Thoracic aorta (tissue), 2 donors: ENCODE measurements at places on chromosomes 1 and 21. TPM values are rescaled to one million over a fixed set of nuclear protein-coding genes. Genes with fewer than 3 reads are reported as not detected.

- DNase-seq, result no peak
Observed at GRCh38 chr1:171421413-171422020, 63.8 kb upstream of the PRRC2C start.

DNA sequence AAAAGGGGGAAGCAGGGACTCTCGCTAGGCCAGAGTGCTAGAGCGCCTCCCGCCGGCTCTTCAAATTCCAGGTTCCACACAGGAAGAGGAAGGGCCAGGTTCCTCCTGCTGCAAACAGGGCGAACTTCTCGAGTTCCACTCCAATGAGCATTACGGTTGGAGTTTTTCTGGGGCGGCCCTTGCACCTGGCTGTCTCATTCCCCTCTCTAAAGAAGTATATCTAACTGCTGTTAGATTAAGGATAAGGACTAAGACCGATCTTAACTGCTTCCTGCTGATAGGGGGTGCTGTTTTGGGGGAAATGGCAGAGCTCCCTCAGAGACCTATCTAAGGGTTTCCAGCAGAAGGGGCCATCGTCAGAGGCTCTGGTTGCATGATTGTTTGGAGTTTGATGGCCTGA lies 138.0 kb downstream of the RABGAP1L start:
- no peak for DNase-seq

GRCh38 chr1:228176461-228177182 lies 11.0 kb downstream of the IBA57 start:
- no peak for DNase-seq

DNA sequence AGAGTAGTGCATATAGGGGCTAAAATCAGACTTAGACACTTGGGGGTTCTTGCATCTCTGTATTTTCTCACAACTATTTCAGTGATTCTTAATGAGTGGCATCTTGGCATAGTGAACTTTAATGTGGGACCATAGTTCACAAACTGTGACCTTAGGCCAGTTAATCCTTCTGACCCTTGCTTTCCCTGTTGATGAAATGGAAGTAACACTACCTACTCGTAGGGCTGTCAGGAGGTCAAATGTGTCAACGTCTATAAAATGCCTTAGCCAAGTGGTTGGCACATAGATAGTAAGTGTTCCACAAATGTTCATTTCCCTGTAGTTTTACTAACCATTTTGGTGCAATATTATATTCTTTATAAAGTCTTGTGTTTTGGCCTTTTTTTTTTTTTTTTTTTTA lies 49.4 kb downstream of the DYRK1A start:
- no peak for DNase-seq

DNA sequence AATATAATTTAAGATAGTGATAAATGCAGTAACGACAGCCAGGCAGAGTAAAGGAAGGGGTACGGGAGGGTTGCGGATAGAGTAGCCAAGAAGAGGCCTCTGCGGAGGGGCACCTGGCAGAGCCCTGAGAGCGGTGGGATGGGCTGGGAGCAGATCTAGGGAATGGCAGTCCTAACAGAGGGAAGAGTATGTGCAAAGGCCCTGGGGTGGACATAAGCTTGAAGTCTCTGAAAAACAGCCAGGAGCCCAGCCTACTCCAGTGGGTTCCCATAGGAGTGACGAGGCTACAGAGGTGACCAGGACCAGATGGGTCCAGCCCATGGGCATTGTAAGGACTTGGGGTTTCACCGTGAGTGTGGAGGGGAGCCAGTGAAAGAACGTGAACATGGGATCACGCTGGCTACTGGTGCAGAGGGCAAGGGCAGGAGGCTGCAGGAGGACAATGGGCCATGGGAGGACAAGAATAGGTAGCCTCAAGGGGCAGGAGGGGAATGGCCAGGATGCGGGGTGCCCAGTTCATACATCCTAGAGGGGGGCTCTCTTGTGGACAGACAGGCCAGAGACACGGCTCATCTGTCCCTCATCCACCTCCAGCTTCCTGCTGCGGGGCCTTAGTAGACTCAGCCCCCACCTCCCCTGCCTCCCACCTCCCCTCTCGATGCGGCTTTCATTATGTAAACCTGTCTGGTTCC lies 185.7 kb upstream of the VAMP3 start:
- no peak for DNase-seq

GRCh38 chr1:231040800-231041718 lies 1.0 kb upstream of the FAM89A start:
- DNase-seq, result no peak

DNA sequence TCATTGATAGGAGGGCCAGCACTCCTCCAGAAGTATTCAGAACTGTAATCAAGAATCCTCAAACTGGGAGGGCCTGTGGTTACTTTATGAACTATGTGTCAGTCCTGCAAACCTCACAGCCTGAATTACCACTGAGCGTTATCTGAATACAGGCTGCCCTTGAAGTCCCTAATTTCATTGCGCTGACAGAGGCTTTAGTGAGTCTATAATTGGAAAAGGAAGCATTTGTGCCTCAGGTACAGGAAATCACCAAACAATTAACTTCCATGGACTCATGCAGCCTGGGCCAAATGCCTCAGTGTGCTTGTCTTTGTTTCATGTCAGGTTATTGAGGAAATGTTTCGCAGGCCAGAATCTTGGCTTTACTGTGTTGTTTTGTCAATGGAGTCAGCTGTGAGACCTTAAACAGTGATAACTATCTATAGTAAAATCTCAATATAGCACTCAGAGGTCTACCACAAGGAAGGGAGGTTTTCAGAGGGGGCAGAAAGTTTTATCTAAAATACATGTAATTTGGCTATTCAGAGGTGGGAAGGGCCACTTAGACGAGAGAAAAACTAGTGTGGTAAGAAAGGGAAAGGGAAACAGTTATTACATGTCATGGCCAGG lies 32.9 kb upstream of the DOCK7 start:
- DNase-seq, result no peak

DNA sequence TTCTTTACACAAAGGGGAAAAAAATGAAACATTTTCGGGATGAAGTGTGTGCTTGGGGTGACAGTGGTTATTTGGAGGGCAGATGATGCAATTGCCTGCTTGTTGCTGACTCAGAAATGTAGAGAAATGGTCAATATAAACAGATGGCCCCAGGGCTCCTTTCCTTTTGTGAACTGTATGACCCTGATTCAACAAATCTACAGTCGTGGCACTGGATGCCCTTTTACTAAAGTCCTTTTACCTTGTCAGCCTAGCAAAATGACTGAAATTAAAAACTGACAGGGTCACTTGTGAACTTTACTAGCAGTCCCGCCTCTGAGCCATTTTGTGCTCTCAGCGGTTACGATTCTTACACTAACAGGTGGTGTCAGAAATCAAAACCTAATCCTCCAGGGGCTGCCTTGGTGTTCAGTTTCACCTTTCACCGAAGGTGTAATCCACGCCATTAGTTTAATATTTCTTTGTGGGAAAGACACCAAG lies 49.8 kb downstream of the GREM2 start:
- DNase-seq, result no peak

GRCh38 chr1:59185163-59185860 lies 111.6 kb upstream of the FGGY start:
- no peak for DNase-seq

- no peak for DNase-seq
Observed at GRCh38 chr1:8214501-8215173, 103.3 kb upstream of the SLC45A1 start.

- DNase-seq, result no peak
Observed at GRCh38 chr1:6419804-6420453, at the start of gene HES2. Gene HES2 (minus strand): TSS chr1:6419919. CDS start chr1:6419820, 99 bp downstream.

DNA sequence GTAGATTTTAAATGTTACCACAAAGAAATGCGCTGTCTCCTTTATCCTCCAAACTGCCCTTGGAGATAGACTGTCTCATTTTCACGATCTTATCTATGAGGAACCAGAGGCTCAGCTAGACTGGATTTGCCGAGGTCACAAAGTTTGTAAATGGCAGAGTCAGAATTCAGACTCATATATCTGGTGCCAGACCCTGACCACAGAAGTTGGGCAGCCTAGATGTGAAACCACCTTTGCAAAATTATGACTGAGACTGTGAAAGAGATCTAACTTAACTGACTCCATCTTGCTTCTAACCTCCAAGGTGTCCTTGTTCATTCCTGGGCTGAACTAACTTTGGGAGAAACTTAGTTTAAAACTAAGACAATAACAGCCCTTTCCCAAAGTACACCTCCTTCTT lies 14.1 kb downstream of the CNR2 start:
- no peak for DNase-seq

GRCh38 chr1:36172983-36173382 lies 17.0 kb downstream of the MAP7D1 start:
- DNase-seq, result no peak

- no peak for DNase-seq
Observed at GRCh38 chr1:214017191-214017982, 29.6 kb downstream of the PROX1 start.

DNA sequence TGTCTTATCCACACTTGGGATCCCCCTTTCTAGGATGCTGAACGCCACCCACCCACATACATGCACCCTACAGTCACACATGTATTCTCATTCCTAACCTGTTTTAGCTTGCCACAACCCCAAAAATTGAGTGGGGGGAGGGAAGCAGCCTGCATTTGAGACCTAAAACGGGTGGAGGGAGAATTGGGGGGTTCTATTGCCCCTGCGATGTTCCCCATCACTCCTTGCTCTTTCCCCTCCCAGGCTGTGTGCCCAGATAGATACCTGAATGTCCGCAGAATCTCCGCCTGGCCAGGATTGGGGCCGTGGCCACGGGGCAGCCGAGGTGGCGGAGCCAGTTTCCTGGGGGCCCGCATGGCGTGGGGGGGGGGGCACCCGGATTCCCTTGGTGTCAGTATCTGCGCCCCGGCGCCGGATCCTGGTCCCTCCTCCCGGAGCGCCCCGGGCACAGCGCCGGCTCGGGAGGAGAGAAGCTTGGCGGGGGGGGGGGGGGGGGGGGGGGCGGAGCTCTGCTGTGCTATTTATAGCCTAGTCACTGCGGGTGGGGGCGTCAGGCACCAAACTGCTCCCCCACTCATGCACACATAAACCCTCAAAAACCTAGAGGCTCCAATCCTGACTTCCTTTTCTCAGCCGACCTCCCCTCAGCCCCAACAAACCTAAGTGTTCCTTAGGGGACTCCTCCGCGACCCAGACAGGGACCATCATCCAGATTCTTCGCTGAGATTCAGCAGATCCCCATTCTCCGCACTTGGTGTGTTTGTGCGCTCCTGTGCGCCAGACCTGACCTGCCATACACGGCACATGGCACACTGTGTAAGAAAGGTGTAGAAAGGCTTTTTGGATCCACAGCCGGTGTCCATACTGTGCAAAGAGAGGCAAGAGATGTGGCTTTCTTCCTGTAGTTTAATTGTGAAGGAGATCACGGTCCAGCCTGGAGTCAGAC lies 1.9 kb downstream of the ANKRD34A start:
- DNase-seq, result no peak

DNA sequence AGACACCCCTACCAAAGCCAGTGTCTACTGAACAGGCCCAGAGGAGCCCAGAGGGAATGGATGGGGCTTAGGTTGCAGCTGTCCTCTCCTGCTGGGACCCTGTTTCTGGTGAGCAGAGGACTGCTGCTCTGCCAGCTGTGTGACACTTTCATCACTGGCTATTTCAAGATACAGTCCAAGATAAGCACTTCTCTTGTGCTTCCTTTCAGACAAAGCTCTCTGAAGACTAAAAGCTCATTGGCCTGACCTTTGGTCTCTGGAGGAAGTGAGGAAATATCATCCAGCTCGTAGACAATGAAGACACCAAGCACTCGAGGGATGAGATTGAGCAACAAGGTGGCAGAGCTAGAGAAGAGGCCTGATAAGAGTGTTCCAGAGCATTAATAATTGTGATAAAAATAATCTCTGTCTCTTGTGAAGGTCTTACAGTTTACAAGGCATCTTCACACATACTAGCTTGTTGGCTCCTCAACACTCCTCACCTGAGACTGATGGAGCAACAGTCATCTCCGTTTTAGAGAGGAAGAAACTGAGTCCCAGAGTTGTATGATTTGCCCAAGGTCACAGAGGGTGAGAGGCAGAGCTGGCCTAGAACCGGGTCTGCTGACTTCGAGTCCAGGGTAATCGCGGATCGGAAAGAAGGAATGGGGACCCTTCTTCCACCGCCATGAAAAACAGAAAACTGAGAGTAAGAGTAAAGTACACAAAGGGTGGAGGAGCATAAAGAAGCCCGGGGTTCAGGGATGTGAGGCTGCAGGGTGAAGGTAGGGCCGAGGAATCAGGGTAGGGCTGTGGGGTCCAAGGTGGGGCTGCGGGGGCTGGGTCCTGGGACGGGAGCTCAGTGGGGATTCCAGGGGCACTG lies 666 bp downstream of the PAFAH2 start:
- DNase-seq, result no peak

GRCh38 chr1:215417122-215417521 lies 150.0 kb upstream of the KCTD3 start:
- no peak for DNase-seq

DNA sequence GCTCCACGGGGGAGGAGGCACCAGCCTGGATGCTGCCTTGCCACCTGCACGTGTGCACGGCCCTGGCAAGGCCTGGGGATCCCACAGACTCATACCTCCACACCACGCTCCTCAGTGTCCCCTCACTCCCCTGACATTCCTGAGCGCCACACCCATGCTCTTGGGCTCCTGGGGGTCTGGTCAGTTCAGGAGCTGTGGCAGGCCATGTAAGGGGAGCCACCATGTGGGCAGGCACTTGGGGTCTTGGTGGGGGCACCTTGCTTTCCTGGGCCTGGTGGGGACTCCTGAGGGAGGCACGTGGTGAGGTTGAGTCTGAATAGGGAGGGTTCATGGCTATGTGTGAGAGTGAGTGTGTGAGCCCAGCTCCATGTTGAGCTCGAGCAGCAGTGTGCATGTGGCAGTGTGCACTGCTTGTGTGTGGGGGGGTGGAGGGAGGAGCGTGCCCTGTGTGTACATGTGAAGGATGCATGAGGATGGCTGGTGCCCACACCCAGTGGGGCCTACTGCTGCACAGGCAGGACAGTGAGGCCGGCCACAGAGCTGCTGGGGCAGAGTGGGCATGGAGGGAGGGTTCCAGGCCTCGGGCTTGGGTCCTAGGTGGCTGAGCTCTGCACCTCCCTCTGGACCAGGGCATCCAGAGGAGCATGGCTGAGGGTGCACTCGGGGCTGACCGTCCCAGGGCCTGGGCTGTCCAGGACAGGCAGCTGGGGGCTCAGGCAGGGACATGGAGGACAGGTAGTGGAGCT lies 1.6 kb downstream of the GJC2 start:
- DNase-seq, result no peak

DNA sequence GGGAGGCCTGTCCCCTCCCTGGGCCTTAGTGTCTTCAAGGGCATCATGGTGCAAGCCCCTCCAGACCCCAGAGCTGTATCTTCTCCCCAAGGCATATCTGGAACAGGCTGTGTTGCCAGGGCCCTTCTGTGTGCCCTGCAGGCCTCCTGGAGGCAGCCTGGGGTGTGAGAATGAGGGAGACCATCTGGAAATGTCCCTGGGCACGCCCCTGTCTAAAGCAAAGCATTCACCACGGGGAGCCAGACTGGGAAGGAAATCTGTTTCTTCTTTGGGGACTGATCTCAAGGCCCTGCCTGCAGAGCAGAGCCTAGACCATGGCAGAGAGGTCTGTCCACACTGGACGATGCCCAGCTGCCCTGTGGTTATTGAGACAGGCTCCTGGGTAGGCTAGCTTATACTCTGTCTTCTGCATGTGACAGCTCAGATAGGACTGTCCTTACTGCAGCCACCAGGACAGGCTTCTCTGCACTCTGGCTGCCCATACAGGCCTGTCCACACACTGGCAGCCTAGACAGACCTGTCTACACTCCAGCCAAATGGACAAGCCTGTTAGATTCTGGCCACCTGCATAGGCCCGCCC lies 24.6 kb downstream of the PODN start:
- DNase-seq, result no peak

Gene HAO2
- total RNA-seq, result not detected

Gene CALML6
- total RNA-seq, result not detected

Gene TMEM9
- total RNA-seq, result 30.0 TPM

Gene LRRC71
- total RNA-seq, result not detected

Gene PIK3CD
- total RNA-seq, result 18.7 TPM

Gene C1orf185
- total RNA-seq, result not detected

Gene PLPPR5
- total RNA-seq, result not detected

Gene RAVER2
- total RNA-seq, result 18.3 TPM

Gene IGSF9
- total RNA-seq, result 0.99 TPM

Gene OR2L3
- not detected for total RNA-seq
